ENCODE measurements at places on chromosomes 11 and 22.

DNA sequence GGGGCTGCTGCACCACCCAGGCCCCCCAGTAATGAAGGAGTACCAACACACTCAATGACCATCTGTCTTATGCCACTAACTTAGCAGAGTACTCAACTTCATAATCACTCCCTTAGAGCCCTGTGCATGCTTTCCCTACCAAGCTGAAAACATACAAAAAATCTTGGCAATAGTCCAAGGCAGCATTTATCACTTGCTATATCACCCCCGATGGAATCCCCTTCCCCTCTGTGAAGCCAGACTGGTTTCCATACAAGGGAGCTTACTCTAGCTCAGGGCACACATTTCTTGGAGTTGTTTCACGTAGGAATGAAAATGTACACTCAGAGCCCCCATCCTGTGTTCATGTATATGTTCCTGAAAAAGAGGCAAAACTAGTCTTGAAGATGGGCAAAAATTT is 301.3 kb upstream of the TENM4 start:
- DNase-seq: no peak

GRCh38 chr11:32039149-32039548 is 51.7 kb upstream of the RCN1 start:
- DNase-seq: no peak

DNA sequence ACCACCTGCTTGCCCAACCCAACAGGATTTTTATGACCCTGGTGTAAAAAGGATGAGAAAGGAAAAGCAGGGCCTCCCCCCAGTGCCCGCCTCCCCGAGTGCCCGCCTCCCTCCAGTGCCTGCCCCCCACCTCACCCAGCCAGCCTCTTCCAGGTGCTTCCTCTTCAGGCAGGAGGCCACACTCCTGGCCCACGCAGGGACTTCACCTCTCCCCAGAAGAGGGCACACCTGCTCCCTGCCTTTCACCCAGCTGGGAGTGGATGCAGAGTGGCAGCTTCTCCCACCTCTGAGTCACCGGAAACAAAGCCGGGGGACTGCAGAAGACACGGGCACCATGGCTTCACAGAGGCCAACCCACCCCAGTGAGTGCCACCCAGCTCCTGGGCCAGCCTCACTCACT is 16.1 kb downstream of the CPT1A start:
- DNase-seq: peak; percentile 43

DNA sequence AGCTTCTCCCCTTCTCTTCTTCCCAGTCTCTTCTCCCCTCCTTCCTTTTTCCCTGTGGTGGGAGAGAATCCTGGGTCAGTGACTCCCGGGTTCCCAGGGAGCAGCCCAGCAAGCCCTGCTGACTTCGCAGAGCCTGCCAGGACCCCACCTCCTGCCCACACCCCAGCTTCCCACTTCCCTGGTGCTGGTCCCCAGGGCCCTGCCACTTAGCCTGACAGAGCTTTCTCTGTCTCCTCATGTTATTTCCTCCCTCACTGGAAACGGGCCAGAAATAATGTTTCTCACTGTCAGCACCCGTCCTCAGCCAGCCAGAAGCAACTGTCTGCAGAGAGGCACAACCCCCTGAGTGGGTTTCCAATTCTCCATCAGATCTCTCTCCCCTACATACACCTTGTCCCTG is 27.1 kb downstream of the C11orf96 start:
- no peak for DNase-seq

DNA sequence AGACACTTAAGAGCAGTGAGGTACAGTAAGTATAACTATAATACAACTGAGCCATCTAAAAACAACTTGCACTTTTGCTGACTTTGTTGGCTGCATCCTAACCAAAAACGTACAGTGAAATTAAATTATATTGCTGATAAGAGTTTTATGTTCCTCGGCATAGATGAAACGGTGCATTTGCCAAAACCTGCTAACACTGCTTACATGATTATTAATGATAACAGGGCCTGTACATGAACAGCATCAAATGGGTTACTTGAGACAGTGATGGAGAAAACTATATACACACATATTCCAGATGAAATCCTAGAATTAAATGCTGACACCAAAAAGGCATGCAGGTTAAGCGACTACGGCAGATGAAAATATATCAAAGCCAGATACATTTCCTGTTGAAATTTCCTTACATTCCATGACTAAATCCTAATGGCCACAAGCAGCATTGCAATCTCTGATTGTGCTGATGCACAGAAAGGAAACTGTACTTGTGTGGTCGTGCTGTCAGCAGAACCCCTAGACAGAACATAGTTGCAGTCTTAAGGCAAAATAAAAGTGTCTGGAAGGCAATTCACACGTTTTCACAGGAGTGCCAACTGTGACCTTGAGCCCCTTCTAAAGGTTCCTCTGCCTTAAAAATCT is 143.9 kb downstream of the CADM1 start:
- DNase-seq: no peak

- DNase-seq: no peak
These were observed 2.8 kb upstream of the PACSIN2 start for GRCh38 chr22:43017525-43018460.

GRCh38 chr22:38081941-38082828 is 1.8 kb downstream of the SLC16A8 start:
- DNase-seq: no peak

- no peak for DNase-seq
These were observed 11.6 kb downstream of the JAML start for GRCh38 chr11:118213201-118213600.

GRCh38 chr11:26333906-26334305 is 2.0 kb downstream of the ANO3 start:
- no peak for DNase-seq

GRCh38 chr11:61019832-61020405 is 48.4 kb downstream of the CD6 start:
- DNase-seq: no peak

- DNase-seq: no peak
These were observed 85.2 kb upstream of the PPARA start for GRCh38 chr22:46064966-46065666.

DNA sequence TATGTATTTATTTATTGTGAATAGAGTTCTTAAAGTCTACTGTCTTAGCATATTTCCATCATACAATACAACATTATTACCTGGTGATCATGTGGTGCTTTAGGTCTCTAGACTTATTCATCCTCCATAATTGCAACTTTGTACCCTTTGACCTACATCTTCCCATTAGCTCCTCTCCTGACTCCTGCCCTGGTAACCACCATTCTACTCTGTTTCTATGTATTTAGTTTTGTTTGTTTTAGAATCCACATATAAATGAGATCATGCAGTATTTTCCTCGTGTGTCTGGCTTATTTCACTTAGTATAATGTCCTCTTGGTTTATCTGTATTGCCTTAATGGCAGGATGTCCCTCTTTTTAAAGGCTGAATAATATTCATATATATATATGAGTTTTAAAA is 22.7 kb downstream of the NCAM1 start:
- no peak for DNase-seq

DNA sequence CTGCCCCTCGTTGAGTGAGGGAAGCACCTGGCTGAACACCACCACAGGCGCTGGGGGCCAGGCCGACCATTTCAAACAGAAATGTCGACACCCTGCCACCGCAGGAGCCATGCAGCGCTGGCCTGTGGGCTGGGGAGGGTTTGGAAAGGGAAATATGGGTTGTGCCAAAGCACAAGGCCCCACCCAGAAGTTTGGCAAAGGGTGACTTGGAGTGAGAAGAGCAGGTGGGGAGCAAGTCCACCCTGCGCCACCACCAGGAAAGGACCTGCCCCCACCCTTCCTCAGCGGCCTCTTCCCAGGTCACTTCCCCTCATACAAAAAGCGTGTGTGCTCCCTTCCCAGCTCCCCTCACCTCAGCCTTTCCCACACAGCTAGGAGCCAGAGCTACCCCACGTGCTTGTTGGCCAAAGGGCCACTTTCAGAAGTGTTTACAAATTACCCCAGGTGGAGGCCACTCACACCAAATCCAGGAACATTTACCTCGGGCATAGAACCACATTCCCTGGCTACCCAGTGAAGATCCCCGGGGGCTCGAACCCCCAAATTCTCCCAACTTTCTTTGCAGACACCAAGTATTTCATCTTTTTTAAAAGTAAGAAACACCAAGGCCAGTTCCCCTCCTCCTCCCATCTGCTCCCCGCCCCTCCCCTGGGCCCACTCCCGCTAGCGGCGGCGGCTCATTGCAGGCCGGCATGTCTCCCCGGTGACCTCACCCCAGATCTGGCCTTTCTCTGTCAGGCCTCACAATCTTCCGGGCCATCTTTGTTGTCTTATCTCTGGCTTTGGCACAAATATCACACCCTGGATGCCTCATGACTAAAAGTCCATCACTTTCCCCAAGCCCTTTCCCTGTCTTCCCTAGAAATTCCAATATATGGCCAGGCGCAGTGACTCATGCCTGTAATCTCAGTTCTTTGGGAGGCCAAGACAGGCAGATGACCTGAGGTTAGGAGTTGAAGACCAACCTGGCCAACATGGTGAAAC is 20.5 kb upstream of the SCGB1A1 start:
- no peak for DNase-seq

DNA sequence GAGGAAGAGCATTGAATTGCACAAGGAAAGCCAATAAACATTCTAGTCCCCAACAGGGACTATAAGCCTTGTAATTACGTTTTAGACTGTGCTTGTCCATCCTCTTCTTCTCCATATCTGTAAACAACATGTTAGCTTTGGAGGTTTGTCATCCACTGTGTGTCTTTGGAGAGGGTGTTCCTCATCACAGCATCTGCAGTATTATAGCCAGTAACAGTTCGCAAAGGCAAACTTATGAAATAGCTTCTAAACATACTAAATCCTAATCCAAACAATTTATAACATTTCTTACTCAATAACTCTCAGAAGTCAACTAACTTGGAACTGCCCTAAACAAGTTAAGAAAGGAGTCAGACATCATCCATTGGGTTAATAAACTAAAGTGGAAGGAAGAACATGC is 10.3 kb upstream of the BDNF start:
- DNase-seq: no peak

- no peak for DNase-seq
These were observed 15.1 kb downstream of the RCN1 start for GRCh38 chr11:32105871-32106560.

- no peak for DNase-seq
These were observed 838 bp downstream of the FKBP2 start for GRCh38 chr11:64241491-64242374.
